ENCODE measurements at places on chromosomes 3 and 15.
A peak's percentile ranks its signal among the peaks of the same experiment; 100 is the strongest.

- DNase-seq: no peak
Measured at GRCh38 chr15:74025436-74025835, 30.9 kb downstream of the PML start.

- no peak for DNase-seq
Measured at GRCh38 chr3:124587053-124587408, 143.2 kb upstream of the UMPS start.

- no peak for DNase-seq
Measured at GRCh38 chr15:78417754-78418630, 20.0 kb upstream of the IREB2 start.

- DNase-seq: no peak
Measured at GRCh38 chr15:54364961-54365360, 386.7 kb downstream of the UNC13C start.

DNA sequence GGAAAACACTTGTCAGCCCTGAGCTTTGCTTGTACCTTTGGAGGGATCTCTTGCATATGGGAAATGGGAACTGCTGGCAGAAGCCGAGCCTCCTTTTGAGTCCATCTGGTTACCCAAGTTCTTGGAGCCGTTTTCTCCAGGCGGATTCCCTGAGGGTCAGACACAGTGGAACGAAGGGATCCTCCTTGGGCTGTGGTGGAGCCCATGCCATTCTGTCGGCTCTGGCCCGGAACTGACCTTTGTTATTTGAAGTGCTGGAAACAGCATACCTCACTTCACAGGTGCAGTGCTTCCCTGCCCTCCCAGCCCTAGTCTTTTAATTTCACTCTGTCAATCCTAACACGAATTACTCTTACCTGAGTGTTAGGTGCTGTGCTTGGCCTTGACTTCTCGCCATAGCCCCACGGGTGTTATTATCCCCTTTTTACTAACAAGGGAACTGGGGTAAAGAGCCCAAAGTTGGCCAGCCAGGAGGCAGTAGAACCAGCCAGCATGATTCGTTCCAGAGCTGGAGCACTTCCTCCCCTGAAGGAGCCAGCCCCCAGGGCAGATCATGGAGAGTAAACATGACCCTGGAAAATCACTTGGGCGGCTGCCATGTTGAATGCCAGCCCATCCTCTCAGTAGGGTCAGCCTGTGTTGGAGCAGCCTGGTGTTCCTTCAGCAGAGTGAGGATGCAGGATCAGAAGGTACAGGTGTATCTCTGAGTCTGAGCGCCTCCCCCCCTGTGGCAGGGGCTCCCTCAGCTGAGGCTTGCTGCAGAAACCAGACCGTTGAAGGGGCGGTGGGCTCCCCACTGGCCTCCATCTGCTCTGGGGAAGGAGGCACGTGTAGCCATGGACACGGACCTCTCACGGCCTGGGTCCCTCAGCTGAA, 143.2 kb downstream of the DNAJB8 start:
- no peak for DNase-seq

DNA sequence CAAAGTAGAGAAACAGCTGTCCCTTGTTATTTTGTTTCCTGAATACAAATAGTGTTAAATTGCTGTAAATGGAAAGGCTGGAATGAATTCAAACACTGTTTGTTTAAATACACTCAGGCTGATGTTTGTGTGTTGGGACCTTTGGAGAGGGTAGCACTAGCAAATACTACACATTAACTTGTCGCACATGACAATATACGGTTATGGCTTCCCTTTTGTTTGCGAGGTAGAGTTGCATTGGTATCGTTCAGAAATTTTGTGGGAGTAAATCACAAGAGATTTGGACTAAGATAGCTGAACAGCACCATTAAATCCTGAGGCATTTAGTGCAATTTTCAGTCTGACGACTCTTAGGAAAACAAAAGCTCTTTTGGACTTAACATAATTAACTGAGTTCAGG, 213.0 kb upstream of the ROBO2 start:
- no peak for DNase-seq

- DNase-seq: peak; percentile 7
Measured at GRCh38 chr15:58066042-58066867, 744 bp upstream of the ALDH1A2 start.

GRCh38 chr3:23864931-23865330, 51.9 kb downstream of the NKIRAS1 start:
- no peak for DNase-seq

DNA sequence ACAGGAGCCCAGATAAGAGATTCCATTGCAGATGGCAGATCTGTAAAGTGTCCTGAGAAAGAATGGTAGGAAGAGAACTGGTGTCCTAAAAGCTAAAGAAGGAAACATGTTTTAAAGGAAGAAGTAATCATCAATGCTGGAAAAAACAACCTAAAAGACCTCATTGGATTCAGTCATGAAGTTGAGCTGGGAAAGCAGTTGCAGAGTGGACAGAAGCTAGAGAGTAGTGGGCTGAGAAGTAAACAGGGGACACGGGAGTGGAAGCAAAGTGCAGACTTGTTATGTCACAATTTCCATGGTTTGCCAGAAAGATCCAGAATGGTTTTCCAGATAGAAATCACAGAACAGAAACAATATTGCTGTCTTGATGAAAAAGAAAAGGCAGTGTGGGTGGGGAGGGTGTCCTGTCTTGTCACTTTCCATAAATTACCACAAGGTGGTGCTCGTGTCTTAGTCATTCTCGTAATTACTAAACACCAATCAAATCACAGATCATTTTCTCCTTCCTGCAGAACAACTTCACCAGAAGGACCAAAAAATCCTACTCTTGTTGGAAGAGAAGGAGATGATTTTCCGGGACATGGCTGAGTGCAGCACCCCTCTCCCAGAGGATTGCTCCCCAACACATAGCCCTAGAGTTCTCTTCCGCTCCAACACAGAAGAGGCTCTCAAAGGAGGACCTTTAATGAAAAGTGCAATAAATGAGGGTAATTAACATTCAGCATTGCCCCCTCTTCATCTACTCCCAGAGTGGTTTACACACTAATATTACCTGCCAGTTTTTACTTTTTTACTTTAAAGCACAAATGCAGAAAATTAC, 64.5 kb downstream of the KLHL25 start:
- DNase-seq: no peak

- peak; percentile 92 for DNase-seq
Measured at GRCh38 chr3:51975852-51976549, 1.1 kb downstream of the ABHD14A start.

DNA sequence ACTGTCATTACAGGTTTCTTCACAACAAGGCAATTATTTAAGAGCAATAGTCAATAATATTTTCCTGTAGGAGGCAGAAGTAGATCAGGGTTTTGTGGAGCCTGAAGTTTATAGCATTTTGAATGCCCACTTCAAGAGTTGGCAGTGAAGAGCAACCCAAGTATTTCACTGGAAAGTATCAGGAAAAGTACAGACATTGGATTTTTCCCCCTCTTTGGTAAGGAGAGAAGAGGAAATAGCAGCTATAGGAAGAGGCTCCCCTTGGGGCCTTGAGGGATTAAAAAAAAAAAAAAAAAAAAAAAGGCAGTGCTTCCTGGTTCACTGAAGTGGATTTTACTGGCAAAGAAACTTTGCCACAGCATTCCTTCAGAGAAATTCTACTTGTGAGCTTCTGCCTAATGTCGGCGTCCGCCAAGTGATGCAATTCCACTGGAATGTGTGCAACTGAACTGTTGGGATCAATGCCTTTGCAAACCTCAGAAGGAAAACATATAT, 5.7 kb upstream of the CNTN6 start:
- no peak for DNase-seq

GRCh38 chr15:40043927-40044716, 5.1 kb upstream of the SRP14 start:
- DNase-seq: no peak

- DNase-seq: no peak
Measured at GRCh38 chr3:121514496-121514895, 31.3 kb downstream of the POLQ start.

DNA sequence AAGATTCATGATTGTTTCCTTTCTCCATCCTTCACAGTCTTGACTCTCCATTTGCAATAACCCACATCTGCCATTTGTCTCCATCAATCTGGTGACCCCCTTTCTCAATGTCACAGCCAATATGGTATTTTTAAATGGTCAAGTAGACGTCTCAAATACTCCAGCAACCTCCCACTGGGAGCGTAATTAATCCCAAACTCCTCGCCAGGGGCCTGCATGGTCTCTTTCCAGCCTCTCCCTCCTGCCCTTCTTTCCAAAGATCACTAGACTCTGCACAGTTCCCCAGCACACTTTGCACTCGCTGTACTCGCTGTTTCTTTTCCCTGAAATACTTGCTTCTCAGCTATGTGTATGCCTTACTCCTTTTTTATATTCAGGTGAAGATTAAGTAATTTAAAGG, 115.3 kb downstream of the PLCH1 start:
- no peak for DNase-seq

DNA sequence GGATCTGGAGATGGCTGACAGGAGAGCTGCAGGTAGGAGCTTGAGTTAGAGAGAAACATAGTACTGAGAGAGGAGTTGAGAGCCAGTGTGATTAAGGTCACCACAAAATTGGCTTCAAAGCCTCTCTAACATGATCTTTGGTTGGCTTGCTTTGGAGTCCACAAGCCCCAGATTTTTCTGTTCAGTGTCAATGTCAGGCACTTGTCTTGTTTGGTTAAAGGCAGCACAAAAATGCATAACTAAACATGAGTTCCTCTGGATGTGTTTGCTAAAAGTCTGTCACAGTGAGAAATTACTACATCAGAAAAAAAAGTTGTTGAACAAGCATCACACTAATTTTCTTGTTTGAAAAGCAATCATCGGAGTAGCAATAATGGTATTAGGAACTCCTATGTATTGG, 440.5 kb downstream of the NTRK3 start:
- DNase-seq: no peak

GRCh38 chr15:43376017-43376705, 5.3 kb downstream of the TUBGCP4 start:
- DNase-seq: no peak
